NCI-H1436 (cell line): ENCODE measurements at places on chromosomes 7 and 10.

- DNase-seq = no peak
Measured at GRCh38 chr10:88249450-88249849, 333.7 kb downstream of the RNLS start.

DNA sequence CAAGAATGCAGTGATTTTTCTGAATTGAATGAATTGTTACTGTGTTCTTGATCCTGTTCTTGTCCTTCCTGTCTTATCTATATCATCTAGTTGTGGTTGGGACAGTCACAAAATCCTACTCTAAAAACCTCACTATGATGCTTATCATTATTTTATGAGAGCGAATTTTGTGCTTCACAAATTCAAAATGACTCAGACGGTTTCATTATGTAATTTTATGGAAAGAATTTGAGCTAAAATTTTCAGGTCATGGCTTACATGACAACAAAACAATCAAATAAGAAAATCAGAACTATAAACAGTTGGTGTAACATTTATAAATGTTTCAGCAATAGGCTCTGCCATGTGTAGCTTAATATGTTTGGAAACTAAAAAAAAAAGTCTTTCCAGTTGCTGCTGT lies 6.9 kb downstream of the PRKAR2B start:
- no peak for DNase-seq

DNA sequence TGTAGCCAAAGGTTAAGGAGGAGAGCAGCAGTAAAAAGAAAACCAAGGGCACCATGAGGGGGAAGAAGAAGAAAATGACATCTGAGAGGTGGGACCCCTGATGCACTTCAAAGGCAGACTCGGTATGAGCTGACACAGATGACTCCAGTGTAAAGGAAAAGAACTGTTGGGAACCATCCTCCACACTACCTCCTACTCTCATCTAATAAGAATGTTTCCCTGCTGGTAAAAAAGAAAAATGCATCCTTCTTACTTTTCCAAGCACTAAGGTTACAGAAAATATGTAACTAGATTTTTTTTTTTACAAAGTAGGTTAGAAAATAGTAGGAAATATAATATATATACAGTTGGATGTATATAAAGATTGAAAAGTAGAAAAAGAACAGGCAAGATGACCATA lies 16.9 kb downstream of the TAS2R41 start:
- DNase-seq = no peak

DNA sequence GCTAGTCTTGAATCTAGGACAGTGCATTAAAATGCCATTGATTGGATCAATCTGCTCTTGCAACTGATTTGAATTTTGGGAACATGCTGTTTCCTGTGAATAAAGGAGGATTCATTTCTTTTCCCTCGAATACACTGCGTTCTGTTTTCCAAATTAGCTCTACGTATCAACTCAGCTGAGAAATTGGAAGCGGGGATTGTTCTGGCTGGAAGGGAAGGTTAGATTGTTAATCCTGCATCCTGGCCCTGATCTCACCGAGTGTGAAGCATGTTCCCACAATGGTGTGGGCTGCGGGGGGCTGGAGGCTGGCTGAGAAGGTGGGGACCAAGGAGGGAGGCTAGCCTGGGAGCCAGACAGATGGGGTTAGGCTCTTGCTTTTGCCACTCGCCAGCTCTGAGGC lies 17.6 kb downstream of the HTRA1 start:
- no peak for DNase-seq

- no peak for DNase-seq
Measured at GRCh38 chr10:7411671-7412128, 866 bp upstream of the SFMBT2 start.

- DNase-seq = no peak
Measured at GRCh38 chr10:58982470-58983239, 193.8 kb upstream of the PHYHIPL start.

- DNase-seq = no peak
Measured at GRCh38 chr10:24912215-24912614, 40.2 kb downstream of the PRTFDC1 start.

DNA sequence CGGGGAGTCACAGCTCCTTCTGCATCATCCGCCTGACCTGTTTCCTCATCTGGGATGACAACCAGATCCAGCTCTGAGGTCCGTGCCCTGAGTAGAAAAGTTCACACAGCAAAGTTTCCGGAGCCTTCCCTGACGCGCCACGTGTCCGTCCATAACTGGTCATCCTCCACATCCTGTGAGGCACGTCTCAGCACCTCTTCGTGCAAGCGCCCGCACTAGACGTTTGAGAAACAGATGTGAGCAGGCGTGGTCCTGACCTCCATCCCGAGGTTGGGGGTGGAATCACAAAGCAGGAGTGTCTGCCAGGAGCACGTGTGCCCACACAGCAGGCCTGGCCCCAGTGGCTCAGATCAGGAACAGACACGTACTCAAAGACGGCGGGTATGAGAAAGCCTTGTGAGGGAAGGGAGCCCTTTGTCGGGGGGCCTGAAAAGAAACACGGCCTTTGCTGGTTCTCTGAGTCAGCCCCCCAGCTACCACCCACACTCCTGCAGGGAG lies 520.8 kb downstream of the DNAJB6 start:
- no peak for DNase-seq

DNA sequence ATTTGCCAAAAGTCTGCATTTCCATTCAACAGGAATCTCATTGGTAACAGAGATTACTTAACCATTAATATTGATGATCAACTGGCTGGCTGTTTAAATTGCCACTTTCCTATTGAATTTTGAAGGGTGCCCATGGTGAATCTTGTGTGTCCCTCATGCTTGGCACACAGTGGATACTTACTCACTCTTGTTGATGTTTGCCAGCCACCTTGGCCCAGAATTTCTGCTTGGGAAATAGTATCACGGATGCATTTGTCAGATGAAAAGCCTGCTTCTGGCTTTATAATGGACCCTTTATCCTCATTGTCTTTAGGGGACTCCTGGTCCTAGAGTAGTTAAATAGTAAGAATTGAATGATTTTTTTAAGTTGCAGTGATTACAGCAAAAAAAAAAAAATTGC lies 52.0 kb downstream of the MMRN2 start:
- no peak for DNase-seq

DNA sequence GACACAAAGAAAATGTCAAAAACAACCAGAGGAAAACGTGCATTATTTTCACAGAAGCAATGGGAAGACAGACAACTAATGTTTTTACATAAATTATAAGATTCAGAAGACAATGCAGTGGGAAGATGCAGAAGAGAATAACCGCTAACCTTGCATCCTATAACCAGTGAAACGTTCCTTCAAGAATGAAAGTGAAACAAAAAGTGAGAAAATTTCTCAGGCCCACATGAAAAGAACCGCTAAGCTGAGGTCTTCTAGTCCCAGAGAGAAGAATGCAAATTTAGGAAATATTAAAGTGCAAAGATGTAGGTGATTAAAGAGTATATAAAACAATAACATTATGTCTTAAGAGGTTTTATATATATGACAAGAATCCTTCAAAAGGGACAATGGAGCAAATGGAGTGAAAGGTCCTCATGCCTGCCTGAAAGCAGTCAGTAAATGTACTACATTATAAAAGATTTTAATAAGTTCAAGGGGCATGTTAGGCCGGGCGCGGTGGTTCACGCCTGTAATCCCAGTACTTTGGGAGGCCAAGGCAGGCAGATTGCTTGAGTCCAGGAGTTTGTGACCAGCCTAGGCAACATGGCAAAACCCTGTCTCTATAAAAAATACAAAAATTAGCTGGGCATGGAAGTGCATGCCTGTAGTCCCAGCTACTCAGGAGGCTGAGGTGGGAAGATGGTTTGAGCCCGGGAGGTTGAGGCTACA lies 43.1 kb upstream of the DDC start:
- no peak for DNase-seq

GRCh38 chr10:90583416-90583815 lies 274.4 kb downstream of the HTR7 start:
- no peak for DNase-seq

DNA sequence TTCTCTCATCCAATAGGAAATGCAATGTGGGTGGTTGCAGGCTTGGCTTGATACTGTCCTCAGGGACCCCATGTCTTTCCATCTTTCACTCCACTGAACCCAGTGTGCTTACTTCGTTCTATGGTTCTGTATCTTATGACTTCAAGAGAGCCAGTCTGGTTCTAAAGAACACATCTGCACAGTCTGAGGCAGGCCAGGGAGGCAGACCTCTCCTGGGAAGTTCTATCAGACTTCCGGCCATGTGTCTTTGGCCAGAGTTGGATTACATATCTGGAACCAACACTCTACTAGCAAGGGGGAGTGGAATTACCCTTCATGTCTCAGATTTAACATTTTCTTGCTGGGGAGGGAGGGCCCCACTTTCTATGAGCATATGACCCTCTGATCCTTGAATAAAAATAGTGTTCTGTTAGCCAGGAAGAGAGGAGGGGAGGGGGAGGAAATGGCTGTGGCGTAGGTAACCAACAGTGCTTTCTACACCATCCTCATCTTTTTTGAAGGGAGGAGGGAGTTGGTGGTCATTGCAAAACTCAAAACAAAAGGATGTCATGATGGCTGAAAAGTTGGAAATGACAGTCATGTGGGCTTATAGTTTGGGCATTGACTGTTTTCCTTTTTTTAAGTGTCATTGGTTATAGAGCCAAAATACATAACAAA lies 370.2 kb downstream of the GATA3 start:
- no peak for DNase-seq

GRCh38 chr7:42452356-42452755 lies 215.3 kb upstream of the GLI3 start:
- DNase-seq = no peak

DNA sequence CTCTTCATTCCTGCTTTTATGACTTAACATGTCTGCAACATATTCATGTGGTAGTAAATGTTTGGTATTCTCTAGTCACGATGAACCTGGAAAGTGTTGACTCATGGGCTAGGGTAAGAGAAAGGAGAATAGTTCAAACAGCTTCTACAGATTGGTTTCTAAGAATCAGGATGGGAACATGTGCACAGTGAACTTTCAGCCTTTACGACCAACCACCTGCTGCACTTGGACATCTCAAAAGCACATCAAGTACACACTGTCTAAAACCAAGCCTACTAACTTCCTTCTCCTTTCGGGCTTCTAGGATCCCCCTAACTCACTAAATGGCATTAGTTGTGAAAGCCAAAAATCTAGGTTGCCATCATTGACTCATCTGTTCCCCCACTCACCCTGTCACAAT lies 85.5 kb downstream of the CUL2 start:
- no peak for DNase-seq

DNA sequence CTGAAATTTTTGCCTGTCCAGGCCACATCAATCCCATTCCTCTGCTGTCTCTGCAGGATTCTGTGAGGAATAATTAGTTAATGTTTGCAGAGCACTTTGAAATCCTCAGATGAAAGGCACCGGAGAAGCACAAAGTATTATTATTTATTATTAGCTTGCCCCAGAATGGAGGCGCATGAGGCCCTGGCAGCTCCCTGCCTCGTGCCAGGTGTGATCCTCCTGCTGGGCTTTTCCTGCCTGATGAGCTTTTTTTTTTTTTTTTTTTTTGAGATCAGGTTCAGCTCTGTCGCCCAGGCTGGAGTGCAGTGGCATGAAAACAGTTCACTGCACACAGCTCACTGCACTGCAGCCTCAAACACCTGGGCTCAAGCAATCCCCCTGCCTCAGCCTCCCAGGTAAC lies 65.2 kb downstream of the TCF7L2 start:
- no peak for DNase-seq

GRCh38 chr10:29322918-29323317 lies 34.0 kb downstream of the LYZL1 start:
- no peak for DNase-seq

GRCh38 chr7:156309016-156309620 lies 331.5 kb upstream of the RNF32 start:
- no peak for DNase-seq

- no peak for DNase-seq
Measured at GRCh38 chr7:96691702-96692101, 17.9 kb downstream of the SEM1 start.

DNA sequence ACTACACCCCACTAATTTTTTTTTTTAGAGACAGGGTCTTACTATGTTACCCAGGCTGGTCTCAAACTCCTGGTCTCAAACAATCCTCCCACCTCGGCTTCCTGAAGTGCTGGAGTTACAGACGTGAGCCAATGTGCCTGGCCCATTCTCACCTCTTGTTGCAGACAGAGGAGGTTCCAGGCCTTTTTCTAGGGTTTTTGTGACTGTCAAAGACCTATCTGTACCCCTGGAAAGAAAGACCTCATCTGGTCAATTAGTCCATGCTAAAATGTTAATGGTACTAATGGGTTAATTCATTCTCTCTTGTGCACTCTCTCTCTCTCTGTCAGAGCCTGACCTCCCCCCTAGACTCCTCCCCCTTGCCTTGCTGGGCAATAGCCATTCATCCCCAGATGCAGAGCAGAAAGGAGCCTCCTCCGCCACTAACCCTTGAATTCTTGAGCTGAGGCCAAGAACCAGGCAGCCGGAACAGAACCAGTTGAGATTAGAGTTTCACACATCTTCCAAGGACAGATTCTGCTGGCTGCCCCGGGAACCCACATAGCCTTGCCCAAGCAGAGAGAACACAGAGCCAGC lies 209.7 kb downstream of the SKIDA1 start:
- DNase-seq = no peak

GRCh38 chr10:80856186-80856585 lies 318.5 kb downstream of the SH2D4B start:
- DNase-seq = no peak

GRCh38 chr10:90889636-90890035 lies 17.9 kb downstream of the RPP30 start:
- no peak for DNase-seq

- DNase-seq = no peak
Measured at GRCh38 chr7:44912775-44913347, 27.5 kb upstream of the PURB start.

DNA sequence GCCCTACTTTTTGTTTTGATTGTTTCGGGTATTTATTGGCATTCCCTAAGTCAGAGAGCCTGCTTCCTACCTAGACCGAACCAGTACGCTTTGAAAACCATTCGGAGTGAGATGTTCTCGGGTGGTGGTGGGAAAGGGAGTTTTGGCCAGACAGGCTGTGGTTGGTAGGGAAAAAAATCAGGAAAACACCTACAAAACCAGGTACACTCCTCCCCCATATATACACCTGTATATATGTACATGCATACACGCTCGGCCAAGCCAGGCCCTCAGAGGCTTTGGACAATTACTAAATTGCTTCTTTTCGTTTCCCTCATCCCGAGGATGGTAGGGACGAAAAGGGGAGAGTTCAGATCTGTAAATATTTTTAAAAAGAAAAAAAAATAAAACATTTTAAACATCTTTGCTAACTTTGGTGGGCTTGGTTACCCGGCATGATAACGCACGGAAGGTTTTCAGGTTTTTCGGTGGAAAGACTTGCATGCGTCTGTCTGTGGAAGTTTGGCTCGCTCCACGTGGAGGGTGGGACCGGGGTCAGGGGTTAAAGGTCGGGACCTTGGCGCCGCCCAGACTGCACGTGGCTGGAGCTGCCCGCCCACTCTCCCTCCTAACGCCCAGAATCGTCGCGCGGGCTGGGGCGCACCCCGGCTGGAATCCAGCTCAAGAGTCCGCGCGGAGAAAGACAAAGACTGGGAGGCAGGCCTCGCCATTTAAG lies 2.5 kb downstream of the HMX2 start:
- DNase-seq = no peak

DNA sequence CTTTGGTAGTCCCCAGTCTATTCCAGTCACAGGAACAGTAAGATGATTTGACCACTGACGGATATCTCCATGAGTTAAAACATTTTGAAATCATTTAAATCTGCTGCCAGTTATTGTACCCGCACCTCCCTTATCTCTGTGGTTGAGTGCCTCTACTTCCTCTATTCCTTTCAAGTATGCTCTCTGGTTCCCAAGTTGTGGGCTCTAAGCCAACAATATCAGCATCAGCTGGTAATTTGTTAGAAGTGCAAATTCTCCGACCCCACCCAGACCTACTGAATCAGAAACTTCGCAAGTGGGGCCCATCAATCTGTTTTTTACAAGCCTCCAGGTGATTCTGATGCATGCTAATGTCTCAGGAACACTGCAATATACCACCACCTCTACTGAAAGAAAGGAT lies 235.5 kb downstream of the CCSER2 start:
- DNase-seq = no peak
